ENCODE measurements at places on chromosomes 2 and 18. TPM values are rescaled to one million over a fixed set of nuclear protein-coding genes. Genes with fewer than 3 reads are reported as not detected.

AQP12B gene
- total RNA-seq = not detected

TUBA4B gene
- not detected for total RNA-seq

AMER3 gene
- not detected for total RNA-seq

DNA sequence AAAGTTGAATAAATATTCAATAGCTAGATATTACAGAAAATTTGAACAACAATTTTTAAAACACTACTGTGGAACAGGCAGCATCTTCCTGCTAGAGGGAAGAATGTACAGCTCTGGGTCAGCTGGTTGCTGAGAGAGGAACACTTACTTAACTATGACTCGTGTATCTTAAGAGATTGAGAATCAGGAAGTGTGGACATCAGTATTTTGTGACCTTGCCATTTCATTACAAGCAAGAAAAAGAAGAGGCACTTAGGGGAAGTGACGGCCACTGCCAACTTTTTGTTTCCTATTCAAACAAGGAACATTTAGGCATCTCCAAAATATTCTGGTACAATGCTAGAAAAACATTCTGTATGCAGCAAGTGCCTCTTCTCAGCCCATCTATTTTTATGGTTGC lies 45.9 kb downstream of the ITPRID2 start:
- no peak for DNase-seq

GRCh38 chr18:39211461-39211860 lies 1645.9 kb upstream of the CELF4 start:
- DNase-seq = no peak

GRCh38 chr2:10165861-10166675 lies 43.5 kb downstream of the RRM2 start:
- DNase-seq = no peak

DNA sequence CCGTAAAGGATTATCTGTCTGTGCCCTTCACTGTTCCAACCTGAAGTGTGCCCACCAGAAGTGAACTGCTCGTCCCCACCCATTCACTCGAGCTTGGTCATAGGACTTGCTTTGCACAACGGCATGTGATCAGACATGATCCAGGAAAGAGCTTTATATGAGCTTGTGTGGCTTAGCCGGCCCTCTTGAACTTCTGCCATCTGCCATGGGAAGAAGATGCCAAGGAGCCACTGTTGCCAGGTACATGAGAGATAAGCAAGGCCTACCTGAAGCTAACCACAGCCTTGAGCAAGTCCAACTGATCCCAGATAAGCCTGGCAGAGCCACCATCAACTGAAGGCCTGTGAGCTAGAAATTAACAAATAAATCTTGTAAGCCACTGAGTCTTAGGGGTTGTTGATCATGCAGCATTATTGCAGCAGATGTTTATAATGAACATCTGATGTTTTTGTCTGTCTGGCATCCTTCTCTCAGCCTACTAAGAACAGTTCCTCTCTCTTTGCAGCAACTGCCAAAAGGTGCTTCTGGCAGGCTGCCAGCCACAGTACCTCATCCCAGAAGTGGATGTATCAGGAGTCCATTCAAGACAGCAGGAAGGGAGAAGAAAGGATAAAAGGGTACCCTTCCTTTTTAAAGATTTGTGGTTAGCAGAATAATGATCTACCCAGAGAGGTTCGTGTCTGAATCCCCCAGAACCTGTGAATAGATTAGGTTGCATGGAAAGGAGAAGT lies 16.8 kb downstream of the DBI start:
- DNase-seq = no peak

DNA sequence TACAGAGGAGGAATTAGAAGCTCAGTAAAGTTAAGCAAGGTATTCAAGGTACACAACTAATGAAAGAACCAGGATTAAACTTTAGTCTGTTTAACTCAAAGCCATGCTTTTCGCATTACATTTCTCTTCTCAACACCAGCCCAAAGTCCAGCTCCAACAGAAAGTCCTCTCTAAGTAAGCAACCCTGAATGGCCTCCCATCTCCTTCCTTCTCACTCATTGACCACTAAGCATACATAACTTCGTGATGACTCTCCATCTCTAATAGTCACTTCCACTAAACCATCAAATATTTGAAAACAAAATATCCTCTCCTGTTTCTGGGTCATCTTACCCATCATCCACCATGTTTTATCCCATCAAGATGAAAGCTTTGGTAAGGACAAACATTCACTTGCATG lies 219.8 kb downstream of the RAD51AP2 start:
- DNase-seq = no peak

DNA sequence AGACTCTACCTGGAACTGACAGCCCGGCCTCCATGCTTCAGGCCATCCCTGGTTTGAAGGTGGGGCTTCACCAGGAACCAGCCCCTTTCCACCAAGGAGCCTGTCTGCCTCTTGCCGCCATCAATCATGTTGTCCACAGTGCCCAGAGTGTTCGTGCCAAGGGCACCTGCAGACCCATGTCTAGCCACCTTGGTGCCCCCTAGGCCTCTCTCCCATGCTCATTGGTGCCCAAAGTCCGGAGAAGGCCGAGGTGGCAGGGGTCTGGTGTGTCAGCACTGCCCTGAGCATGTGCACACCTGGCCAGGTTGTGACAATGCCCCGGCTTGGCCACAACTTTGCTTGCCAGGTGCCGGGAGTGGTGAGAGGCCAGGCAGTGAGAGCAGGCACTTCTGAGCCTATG lies 114.8 kb downstream of the COPS8 start:
- DNase-seq = no peak

DNA sequence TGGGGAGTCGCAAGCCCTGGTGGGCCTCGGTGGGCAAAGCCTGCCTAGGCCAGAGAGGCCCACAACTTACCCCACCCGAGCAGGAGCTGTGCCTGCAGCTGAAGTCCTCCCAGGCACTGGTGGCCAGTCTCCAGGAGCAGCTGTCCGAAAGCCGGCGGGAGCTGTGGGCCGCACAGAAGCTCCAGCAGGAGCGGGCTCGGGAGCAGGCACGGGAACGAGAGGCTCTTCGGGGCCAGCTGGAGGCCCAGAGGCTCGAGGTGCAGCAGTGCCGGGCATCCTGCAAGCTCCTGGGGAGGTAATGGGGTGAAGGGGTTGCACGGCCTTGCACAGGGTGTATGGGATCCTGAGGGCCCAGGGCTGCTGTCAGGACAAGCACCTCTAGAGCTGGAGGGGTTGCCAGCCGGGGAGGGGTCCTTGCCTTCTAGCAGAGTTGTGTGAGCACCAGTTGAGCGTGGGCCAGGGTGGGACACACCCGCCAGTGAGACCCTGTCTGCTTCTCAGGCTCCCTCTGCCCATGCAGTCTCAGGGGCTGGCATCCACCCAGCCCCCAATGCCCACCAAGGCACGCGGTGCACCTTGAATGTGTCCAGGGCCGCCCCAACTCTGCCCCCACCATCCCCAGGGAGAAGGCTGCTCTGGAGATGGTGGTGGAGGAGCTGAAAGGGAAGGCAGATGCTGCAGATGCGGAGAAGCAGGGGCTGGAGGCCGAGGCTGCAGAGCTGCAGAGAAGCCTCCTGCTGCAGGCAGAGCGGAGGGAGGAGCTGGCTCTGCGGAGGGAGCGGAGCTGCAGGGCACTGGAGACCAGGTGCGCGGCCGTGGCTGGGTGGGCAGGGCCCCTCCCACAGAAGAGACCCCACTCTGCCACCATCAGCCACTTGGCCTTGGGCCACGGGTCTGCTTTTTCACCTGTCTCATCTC lies 27.2 kb downstream of the CROCC2 start:
- no peak for DNase-seq

- no peak for DNase-seq
These were observed 111.8 kb upstream of the DCC start for GRCh38 chr18:52228166-52228565.

DNA sequence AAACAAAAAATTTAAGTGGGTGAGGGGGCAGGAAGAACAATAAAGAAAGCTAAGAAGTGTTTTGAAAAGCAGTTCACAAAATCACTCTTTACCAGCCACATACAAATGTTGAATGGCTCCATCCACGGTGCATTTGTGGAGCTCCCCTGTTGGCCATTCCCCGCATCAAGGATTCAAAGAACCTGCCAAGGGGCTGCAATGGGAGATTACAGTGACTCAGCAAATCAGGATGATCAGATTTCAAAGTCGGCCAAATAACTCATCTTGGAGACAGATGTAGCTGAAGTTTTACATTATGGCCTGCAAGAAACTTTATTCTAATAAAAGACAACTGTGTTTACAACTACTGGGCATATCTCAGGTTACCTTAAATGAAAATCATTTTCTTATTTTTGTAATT lies 26.9 kb downstream of the COL4A3 start:
- DNase-seq = no peak

GRCh38 chr2:221212105-221212504 lies 360.0 kb downstream of the EPHA4 start:
- DNase-seq = no peak

- DNase-seq = peak; percentile 68
These were observed 85.2 kb upstream of the NDUFV2 start for GRCh38 chr18:9017167-9017904.

Data from activated CD8-positive, alpha-beta T cell treated with anti-CD3 and anti-CD28 coated beads, Interleukin-2, amount 10 ng/mL, durations not matched to agents 7 days and 5 days (primary cell).